NCI-H748 treated with DMSO at 0.1 percent for 48 hours (cell line): ENCODE measurements at places on chromosomes 5 and 9.

GRCh38 chr5:143426437-143426991, 23.0 kb upstream of the NR3C1 start:
- no peak for DNase-seq

GRCh38 chr9:4579001-4579400, 83.1 kb upstream of the PLPP6 start:
- no peak for DNase-seq

GRCh38 chr5:113575074-113575473, 61.6 kb downstream of the YTHDC2 start:
- DNase-seq = no peak

DNA sequence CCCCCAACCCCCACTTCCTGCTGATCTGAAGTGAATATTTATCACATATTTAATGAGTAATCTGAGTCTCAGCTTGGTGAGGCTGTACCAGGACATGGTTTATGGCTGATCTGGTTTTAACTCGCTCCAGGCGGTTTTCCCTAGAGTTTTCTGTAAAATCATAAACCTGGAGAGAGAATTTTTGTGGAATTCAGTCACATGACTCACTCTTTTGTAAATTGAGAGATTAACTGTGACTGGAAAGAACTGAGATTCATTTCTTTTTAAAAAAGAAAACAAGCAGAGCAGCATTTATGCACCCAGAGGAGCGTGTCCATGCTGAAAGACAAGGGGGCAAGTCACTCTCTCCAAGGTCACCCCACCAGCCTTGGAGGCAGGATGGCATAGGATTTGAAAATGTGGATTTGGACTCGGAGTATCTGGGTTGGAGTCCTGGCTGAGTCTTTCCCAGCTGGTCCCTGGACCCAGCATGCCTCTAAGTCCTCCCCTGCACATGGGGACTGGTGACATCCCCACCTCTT, 81.8 kb downstream of the ZNF618 start:
- DNase-seq = no peak

GRCh38 chr5:163967268-163967667, 461.8 kb downstream of the MAT2B start:
- no peak for DNase-seq

GRCh38 chr9:114733816-114734215, 51.8 kb upstream of the TEX48 start:
- DNase-seq = no peak

DNA sequence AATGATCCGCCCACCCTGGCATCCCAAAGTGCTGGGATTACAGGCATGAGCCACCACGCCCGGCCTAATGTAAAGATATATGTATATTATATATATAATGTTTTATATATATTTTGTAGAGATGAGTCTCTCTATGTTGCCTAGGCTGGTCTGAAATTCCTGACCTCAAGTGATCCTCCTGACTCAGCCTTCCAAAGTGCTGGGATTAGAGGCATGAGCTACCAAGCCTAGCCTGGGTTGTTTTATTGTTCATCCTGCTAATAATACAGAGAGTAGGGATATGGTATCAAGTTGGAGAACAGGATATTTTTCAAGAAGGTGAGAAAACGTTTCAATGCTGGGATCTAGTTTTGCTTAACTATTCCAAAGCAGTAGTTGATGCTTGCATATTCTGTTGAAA, 2.9 kb downstream of the SEC24A start:
- DNase-seq = no peak

DNA sequence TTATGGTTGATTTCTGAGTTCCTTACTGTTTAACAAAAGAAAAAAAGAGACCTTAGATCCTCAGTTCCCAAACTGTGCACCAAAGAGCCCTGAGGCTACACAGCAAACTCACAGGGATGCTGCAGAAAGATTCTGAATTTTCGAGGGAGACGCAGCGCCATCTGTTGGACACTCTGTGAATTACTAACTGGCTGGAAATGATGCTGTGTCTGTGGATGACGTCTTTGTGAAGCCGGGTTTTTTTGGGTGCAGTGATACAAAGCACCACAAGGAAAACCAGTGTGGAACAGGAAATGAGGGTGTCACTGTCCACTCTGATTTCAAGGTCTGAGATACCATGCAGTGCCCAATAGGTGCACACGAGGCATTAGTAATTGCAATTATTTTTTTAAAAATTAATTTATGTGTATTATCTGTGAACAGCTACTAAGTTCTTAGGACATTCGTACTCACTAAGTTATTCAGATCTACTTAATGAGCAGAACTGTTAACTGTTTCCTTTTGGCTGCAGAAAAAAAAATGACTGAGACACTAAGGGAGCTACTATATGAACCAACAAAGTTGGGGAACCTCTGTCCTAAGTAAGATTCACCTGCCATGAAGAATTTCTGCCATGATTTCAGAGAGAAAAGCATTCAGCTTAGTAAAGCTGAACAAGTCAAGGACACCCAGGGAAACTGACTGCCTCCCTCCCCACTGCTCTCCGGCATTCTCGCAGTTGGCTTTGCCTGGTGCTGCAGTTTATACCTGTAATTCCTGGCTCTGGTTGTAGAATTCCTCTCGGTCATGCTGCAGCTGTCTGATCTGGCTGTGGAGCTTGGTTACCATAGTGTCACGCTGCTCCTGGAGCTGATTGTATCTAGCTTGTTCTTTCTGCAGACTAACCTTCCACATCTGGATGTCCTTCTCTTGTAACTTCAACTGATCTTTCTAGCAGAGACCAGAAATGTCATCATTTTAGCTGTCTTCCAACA, 23.4 kb downstream of the SPACA9 start:
- peak; percentile 25 for DNase-seq

GRCh38 chr9:105146677-105147076, 97.8 kb upstream of the SLC44A1 start:
- DNase-seq = no peak

DNA sequence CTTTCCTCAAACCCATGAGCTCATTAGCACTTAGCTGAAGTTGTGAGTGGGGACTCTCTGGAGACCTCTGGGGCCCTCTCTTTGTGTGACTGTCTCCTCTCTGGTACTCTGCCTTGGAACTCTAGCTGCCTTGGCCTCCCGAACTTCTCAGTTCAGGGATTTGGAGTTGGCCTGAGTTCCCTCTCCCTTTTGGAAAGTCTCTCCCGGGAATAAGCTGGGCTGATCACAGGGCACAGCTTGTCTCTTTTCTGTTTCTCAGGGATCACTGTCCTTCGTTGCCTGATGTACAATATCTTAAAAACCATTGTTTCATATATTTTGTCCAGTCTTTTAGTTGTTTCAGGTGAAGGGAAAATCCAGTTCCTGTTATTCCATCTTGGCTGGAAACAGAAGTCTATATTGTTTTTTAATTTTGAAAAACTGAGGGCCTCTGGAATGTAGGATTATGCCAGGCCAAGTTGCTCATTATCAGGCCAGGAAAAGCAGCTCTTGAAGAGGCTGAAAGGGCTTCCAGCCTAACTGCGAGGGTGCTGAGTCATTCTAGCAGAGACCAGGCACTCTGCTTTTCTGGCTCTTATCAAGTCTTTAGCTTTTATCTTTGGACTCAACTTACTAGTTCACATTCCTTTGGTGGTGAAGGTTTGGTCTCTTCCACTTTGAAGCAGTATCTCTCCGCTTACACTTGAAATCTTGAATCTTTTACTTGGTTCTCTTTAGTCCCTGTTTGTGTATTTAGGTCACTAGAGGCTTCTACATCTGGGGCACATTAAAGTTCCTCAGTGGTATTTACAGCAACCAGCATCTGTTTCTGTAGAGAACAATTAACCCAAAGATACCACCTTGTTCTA, 8.4 kb upstream of the RGS3 start:
- no peak for DNase-seq

- DNase-seq = no peak
Observed at GRCh38 chr9:116219686-116220085, 66.1 kb downstream of the PAPPA start.

- DNase-seq = no peak
Observed at GRCh38 chr5:87361536-87362213, 51.1 kb downstream of the CCNH start.

GRCh38 chr9:77488439-77489126, 159.5 kb downstream of the GNA14 start:
- DNase-seq = no peak

- no peak for DNase-seq
Observed at GRCh38 chr5:35921930-35922329, 16.5 kb downstream of the CAPSL start.
